AG08395 (cell line): ENCODE measurements at places on chromosomes 16 and 17.

GRCh38 chr17:50059759-50060273, 3.9 kb downstream of the ITGA3 start:
- no peak for DNase-seq

- DNase-seq = no peak
Measured at GRCh38 chr16:63981639-63982038, 1140.2 kb downstream of the CDH11 start.

DNA sequence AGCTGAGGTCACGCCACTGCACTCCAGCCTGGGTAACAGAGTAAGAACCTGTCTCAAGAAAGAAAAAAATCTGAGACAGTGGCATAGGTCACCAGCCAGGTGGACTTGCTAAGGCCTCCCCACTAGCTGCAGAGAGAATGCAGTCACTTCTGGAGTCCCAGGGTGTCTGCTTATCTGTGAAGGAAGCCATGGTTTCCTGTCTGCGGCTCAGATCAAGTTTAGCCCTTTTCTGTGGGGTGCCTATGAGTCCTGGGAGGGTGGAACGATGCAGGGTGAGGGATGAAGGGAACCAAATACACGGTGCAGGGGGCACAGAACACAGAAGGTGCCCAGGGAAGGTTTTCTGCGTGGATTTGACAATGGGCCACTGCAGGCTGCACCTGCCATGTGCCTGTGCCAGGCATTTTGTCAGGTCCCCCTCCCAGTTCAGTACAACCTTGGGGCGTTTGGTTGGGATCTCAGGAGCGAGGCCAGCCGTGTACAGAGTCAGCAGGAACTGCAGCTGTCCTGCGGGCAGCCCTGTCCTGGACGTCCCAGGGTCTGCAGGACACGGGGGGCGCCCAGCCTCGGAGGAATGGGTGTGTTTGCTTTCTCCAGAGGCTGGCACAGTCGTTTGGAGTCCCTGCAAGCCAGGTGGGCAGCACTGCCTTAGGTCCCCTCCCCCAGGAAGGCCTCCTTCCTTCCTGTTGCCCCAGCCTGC, 41.8 kb downstream of the RAB11FIP4 start:
- no peak for DNase-seq

GRCh38 chr16:10039220-10040096, 142.8 kb downstream of the GRIN2A start:
- peak; percentile 22 for DNase-seq

DNA sequence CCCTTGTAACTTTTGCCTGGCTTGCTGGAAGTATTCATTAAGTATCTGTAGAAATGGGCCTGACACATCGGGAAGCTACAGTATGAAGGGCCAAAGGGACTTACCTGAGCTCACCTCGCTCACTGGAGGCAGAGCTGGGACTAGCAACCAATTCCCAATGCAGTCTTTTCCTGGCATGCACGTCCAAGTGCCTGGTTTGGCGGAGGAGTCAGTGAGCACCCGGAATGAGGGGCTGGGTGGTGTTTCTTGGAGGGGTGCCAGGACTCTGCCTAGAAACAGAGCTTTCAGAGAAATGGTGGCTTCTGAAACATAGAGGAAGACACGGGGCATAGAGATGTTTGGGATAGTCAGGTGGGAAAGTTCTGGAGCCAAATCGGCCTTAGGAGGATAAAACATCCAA, 18.4 kb upstream of the GPRC5C start:
- no peak for DNase-seq

GRCh38 chr16:8660841-8661301, 13.5 kb upstream of the ABAT start:
- DNase-seq = peak; percentile 73

- DNase-seq = no peak
Measured at GRCh38 chr16:9330095-9330494, 238.7 kb downstream of the HAPSTR1 start.

- no peak for DNase-seq
Measured at GRCh38 chr17:68036304-68037147, 991 bp downstream of the KPNA2 start.

DNA sequence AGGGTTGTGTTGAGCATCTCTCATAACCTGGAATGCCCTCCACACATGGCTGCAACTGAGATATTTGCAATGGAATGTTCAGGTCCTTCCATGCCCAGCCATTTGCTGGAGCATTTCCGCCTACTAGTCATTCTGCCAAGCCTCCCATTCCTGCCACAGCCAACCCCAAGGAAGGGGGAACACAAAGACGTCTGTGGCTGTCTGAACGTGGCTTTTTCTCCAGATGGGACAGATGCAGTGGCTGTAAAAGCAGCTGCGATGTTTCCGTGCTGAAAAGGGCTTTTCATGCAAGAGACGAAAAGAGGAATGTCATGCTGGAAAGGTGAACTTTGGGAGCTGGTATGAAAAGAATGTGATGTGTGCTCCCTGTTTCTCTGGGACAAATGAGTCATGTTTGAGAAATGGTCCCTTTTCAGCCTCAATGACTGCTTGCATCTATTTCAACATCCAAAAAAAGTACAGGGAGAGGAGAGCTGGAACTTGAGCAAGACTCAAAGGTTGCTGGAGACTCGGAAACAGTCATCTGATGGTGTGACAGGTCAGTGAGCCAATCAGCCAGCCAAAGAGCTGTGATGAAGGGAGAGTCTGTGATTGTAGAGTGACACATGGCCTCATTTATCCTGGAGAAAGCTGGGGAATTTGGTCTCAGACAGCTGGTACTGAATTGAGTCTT, 208.9 kb downstream of the SHISA9 start:
- peak; percentile 25 for DNase-seq

GRCh38 chr17:1179818-1180742, at the start of gene ABR:
TSS of gene ABR (minus strand) at chr17:1179981. CDS start at chr17:1179727, 254 bp downstream.
- DNase-seq = peak; percentile 72

DNA sequence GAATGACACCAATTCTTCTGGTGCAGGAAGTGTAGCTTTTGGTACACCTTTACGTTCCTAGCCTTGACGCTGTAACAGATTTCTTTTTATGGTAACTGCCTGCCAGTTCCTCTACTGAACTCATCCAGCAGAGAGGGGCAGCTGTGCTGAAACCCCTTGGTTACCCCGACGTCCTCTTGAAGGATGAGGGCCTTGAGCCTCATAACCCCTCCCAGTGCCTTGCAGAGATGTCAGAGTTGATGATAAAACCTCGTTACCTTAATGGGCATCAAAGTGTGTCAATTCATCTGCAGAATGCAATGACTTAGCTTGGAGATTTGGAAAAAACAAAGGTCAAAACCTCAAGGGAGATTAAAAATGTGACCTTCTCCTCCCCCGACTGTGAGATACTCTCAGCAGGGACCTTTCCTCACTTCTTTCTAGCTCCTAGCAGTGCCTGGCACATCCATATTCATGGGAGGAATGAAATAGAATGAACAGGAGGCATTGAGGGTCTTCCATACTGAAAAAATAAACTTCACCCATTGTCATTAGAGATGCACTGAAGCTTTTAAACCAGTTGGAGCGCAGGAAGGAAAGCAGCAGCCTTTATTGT, 69.2 kb downstream of the SDR42E1 start:
- no peak for DNase-seq

DNA sequence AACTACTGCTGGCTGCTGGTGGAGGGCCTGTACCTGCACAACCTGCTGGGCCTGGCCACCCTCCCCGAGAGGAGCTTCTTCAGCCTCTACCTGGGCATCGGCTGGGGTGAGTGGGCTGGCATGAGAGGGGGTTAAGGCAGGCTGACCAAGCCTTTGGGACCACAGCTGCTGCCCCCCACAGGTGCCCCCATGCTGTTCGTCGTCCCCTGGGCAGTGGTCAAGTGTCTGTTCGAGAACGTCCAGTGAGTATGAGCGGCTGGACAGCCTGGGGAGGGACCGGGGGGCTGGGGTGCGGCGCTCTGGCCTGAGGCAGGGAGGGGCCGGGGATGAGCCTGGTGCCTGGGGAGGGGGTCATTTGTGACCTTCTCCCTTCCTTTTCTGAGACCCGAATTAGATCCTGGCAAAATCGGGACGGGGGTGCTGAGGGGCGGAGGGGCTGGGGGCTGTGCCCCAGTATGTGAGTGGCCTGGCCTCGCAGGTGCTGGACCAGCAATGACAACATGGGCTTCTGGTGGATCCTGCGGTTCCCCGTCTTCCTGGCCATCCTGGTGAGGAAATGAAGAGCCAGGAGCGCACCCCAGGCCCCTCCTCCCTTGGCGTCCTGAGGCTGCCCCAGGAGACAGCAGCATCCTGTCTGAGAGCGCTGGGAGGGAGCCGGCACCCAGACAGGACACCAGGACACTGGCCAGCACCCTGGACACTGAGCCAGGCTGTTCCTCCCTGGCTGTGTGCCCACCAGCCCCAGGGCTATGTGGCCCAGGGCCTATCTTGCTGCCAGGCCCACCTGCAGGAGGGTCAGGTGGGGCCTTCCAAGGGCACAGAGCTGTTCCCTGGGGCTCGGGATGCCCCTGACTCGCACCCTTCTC, 8.0 kb downstream of the GCGR start:
- DNase-seq = no peak

GRCh38 chr17:45440161-45440778, 7.6 kb upstream of the ARHGAP27 start:
- no peak for DNase-seq

- no peak for DNase-seq
Measured at GRCh38 chr17:78240012-78240655, 8.7 kb downstream of the TMEM235 start.

DNA sequence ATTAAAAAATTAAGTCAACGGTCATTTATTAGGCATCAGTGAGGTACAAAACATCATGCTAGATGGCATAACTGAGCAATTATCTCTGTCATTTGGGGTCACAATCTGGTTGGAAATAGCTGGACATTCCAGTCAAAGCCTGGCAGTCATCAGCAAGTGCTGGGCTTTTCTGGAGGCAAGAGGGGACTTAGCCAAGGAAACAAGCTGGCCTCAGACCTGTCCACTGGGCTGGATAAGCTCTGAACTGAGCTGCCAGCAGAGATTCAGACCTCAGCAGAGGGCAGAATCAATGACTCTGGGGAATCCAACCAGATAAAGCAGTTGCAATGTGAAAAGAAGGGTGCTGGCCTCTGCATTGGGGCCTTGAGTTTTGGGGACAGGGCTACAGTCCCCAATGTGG, 161.9 kb upstream of the NOL11 start:
- no peak for DNase-seq

- DNase-seq = peak; percentile 96
Measured at GRCh38 chr17:36591434-36592315, at the start of gene DHRS11. TSS of gene DHRS11 (plus strand) at chr17:36591879. CDS start at chr17:36592010, 131 bp downstream.

DNA sequence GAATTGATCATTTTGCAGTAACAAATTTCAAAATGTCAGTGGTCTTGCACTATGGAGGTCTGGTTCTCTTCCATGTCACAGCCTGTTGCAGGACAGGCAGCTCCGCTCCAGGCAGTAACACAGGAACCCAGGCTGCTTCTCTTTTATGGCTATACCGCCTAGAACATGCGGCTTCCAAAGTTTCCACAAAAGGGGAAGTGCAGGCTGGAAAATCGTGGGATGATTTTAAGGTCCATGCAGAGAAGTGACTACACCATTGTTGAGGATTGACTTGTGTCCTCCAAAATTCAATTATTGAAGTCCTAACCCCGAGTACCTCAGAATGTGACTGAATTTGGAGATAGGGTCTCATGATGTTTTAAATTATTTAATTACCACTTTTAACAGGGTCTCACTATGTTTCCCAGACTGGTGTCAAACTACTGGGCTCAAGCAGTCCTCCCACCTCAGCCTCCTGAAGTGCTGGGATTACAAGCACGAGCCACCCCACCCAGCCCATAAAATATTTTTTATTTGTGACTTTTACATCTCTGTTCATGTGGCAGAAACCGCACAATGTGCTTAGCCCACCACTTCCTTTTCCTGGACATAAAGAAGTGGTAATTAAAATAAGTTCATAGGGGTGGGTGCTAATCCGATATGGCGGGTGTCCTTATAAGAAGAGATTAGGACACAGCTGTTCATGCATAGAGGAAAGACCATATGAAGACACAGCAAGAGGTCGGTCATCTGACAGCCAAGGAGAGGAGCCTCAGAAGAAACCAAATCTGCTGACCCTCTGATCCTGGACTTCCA, 279.2 kb upstream of the RPL38 start:
- no peak for DNase-seq

- DNase-seq = peak; percentile 28
Measured at GRCh38 chr16:11045846-11046245, 101.5 kb downstream of the CLEC16A start.

- no peak for DNase-seq
Measured at GRCh38 chr17:43949781-43950180, 4.0 kb downstream of the PYY start.

DNA sequence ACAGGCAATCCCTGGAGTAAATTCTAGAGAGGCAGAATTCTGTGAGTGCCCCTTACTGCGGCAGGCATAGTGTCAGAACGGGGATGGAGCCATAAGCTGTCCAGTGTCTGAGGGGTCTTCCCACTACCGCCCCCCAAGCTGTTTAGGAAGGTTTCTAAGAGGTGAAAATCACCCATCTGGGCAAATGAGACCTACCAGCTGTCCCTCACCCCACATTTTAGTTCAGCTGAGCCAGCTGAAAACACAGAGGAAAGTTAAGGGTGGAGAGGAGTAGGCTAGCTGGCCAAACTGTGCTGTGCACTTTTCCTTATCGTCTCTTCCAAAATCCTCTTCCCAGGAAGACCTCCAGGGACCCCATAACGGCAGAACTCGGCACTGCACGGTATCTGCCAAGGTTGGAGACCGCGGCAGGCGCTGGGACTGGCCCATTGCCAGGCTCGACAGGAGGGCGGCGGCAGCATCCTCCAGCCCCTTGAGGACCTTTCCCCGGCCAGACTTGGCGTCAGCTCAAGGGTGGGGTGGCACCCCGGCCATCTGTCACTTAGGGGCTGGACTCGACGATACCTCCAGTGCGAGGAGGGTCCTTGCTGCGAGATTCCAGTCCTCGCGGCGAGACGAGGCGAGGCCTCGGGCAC, 955 bp downstream of the ACLY start:
- no peak for DNase-seq

- DNase-seq = peak; percentile 55
Measured at GRCh38 chr16:4487955-4488498, 11.8 kb downstream of the HMOX2 start.

GRCh38 chr17:10155371-10156076, 42.9 kb downstream of the GAS7 start:
- no peak for DNase-seq

DNA sequence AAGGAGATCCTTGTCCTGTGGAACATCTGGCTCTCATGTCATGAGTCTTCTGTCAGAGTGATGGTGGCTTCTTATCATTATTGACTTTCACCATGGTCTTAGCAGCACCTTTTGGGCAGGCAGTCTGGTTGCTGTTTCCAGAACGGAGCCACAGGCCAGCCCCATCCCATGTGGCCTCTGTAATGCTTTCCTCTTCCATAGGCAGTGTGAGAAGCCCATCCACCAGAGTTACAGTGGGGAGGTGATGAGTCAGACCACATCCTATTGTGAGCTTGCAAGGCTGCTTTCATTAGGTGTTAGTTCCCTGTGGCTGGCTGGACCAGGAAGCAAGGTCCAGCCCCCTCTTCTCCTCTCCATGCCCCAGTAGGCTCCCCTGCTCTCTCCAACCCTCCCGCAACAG, 30.8 kb upstream of the SPACA3 start:
- peak; percentile 38 for DNase-seq

GRCh38 chr16:74079232-74079586, 217.4 kb upstream of the PSMD7 start:
- no peak for DNase-seq

DNA sequence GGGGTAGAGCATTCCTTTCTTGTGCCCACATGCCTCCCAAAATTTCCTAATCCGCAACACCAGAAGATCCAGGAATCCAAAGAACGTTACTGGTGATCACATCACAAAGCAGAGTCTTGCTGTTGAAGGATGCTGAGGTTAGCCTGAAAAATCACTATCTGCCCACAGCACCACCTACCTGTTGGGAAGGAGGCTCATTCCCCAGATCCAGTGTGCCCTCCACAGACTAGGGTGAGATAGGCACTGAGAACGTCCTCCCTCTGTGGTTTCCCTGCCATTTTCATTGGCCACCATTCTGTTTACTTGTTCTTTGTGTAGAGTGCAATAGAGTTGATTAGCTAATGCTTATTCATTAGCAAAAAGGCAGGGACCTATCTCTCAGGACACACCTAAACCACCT, 30.3 kb downstream of the RCVRN start:
- DNase-seq = no peak
